ENCODE measurements at places on chromosomes 16 and 17. TPM values are rescaled to one million over a fixed set of nuclear protein-coding genes. Genes with fewer than 3 reads are reported as not detected.
A peak's percentile ranks its signal among the peaks of the same experiment; 100 is the strongest.

Gene KRTAP4-1
- not detected for total RNA-seq

Gene PITPNM3
- total RNA-seq = 0.33 TPM

Gene TOX3
- total RNA-seq = 0.90 TPM

GRCh38 chr16:11310997-11311561, 29.9 kb upstream of the PRM1 start:
- DNase-seq = no peak

GRCh38 chr16:29158785-29159184, 173.9 kb downstream of the LAT start:
- DNase-seq = no peak

Gene RDM1
- total RNA-seq = 5.7 TPM

GRCh38 chr16:23871924-23872323, 36.1 kb downstream of the PRKCB start:
- DNase-seq = no peak

DNA sequence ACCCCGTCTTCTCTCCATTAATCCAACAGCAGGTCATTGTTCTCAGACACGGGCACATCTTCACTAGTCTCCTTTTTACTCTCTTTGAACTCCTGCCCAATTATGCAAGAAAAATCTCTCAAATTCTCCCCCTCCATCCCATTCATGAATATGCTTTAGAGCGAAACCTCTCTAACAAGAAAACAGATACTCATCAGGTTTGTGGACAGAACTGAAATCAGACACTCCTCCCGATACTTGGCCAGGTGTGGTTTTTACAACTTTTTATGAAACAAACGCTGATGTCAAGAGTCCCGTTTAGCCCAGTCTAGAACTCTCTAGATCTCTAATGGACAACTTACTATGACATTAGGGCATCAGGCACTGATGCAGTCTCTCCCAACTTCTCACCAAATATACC, 40.9 kb downstream of the PIK3R5 start:
- no peak for DNase-seq

DNA sequence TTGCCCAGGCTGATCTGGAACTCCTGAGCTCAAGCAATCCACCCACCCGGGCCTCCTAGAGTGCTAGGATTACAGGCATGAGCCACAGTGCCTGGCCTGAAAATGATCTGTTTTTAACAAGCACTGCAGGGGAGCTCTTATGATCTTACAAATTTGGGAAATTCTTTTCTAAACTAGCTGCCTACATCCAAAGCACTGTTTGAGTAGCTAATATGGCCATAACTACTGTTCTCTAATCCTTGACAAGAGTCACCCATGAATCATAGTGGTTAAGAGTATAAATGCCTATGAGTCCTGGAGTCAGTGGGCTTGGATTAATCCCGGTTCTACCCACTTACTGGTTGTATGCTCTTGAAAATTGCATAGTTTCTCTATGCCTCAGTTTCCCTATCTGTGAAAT, 1.4 kb upstream of the CPPED1 start:
- DNase-seq = no peak

GRCh38 chr17:74935585-74936469, at the start of gene OTOP3:
OTOP3 (plus strand) TSS chr17:74935898; CDS start chr17:74935922, 24 bp downstream.
- no peak for DNase-seq

- no peak for DNase-seq
Observed at GRCh38 chr16:4005281-4005680, 111.0 kb downstream of the ADCY9 start.

GRCh38 chr17:58322581-58323185, 5.9 kb downstream of the TSPOAP1 start:
- DNase-seq = no peak

- DNase-seq = no peak
Observed at GRCh38 chr16:19871721-19872120, 12.9 kb downstream of the GPRC5B start.

DNA sequence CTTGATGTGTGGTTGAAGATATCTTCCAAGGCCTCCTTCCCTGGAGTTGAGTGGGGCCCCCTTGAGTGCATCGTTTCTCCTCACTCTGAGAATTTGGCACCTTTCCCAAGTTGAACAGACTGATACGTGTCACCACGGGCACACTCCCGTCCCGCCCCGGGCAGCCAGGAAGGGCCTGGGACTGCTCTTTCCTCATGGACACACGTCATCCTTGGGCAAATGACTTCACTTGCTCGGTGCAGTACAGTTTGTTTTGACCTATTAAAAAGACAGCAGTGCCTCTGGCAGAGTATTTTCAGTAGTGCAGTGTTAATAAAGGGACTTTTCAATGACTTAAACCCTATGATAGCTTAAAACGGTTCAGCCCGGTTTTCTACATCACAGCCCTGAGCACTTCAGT, 59.9 kb downstream of the SEC14L1 start:
- no peak for DNase-seq

Gene SMIM36
- total RNA-seq = not detected

- no peak for DNase-seq
Observed at GRCh38 chr16:88070341-88070740, 119.1 kb downstream of the BANP start.

DNA sequence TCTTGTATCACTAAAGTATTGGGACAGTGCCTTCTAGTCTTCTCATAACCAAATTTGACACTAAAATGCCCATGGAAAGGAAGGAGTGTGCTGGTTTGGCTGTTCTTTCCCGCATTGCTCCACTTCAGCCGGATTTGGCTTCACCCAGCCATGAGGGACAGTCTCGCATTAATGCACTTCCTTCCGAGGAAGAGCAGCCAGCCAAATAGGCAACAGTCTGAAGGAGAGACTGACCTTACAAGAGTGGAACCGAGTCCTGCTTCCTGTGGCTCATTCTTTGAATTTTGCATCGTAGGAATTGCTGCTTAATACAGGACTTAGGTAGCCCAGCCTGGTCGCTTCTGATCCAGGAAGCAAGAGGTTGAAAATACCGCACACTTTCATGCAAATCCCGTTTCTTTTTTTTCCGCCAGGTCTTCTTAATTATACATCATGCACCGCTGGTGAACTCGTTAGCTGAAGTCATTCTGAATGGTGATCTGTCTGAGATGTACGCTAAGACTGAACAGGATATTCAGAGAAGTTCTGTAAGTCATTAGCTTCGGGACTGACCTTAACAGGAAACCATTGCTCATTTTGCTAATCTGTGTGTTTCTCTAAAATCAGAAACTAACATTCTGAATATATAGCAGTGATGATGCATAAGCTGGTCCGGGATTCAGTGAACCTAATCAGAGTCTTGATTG, 38.2 kb downstream of the CLEC16A start:
- no peak for DNase-seq

Gene EPX
- total RNA-seq = 14.9 TPM

DNA sequence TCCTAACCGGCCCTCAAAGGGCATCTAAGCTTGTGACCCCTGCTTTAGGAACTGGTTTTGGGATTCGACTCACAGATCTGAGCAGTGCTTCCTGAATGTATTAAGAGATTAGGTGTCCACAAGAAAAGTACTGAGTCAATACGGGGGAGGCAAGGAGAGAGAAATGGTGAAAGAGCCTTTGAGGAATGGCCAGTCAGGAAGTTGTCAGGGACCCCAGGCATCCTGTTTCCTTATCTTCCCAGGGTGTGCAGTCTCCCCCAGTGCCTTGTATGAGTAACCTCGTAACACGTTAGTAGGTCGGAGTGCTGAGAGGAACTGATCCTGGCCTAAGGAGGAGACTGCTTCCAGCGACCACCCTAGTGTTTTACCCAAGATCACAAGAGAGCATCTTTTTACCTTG, 16.4 kb upstream of the TMED6 start:
- no peak for DNase-seq

Gene CHP2
- total RNA-seq = 0.33 TPM

- no peak for DNase-seq
Observed at GRCh38 chr16:56183266-56183665, 8.0 kb upstream of the GNAO1 start.

Gene CENPV
- 108 TPM for total RNA-seq

DNA sequence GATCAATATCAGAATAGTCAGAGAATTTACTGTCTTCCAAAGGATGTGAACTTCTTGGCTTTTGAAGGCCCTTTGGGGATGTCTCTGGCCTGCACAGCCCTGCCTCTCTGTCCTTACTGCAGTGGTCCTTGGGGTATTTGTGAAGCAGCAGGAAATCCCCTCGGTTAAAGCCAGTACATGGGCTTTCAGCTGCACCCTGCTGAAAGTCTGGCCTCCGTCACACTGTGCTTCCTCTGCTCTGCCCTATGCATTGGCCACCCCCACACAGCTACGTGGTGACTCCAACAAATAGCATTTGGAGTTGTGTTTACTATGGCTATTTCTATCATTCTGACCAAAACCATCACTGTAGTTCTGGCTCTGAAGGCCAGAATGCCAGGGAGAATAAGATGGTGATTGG, 21.2 kb downstream of the SYCE1L start:
- no peak for DNase-seq

GRCh38 chr17:1617620-1618174, 10.9 kb downstream of the SLC43A2 start:
- no peak for DNase-seq

DNA sequence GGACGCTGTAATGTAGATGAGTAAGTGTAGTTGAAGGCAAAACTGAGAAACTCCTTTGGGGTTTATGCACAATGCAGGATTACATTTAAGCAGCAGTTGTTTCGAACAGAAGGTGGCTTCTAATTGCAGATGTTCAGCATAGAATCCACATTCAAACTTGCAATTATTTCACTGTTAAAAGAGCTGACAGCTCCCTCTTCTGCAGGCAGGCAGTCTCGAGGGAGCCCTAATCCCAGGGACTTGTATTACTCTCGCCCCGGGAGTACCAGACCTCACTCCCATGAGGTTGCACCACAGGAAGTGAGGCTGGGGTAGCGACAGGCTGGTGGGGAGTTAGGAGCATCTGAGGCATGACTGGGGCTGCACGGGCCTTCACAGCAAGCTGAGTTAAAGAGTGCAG, 484.3 kb upstream of the EEF2KMT start:
- no peak for DNase-seq

Gene KRT16
- 7.5 TPM for total RNA-seq

GRCh38 chr16:84407588-84408313, 39.4 kb downstream of the ATP2C2 start:
- DNase-seq = no peak

- DNase-seq = no peak
Observed at GRCh38 chr17:237406-237955, 56.0 kb upstream of the DOC2B start.

DNA sequence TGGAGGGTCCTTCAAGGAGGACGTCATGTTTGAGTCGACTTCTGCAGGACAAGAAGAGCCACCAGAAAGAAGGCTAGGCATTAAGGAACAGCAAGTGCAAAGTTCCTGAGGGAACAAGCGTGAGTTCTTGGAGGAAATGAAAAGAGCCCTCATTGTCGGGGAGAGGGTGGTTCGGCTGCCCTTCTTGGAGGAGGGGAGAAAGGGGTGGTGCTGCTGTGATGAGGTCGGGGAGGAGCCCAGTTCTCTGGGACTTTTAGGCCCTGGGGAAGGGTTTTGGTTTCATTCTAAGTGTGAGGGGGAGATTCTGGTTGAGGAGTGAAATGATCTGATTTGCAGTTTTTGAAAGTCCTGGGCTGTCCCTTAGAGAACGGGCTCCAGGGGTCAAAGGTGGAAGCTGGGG, 4.1 kb downstream of the BICDL2 start:
- no peak for DNase-seq

Gene GJC1
- total RNA-seq = 2.2 TPM

Gene ZNF205
- total RNA-seq = 4.6 TPM

Gene FA2H
- total RNA-seq = 2.0 TPM

Gene ACSM2A
- total RNA-seq = 0.05 TPM

DNA sequence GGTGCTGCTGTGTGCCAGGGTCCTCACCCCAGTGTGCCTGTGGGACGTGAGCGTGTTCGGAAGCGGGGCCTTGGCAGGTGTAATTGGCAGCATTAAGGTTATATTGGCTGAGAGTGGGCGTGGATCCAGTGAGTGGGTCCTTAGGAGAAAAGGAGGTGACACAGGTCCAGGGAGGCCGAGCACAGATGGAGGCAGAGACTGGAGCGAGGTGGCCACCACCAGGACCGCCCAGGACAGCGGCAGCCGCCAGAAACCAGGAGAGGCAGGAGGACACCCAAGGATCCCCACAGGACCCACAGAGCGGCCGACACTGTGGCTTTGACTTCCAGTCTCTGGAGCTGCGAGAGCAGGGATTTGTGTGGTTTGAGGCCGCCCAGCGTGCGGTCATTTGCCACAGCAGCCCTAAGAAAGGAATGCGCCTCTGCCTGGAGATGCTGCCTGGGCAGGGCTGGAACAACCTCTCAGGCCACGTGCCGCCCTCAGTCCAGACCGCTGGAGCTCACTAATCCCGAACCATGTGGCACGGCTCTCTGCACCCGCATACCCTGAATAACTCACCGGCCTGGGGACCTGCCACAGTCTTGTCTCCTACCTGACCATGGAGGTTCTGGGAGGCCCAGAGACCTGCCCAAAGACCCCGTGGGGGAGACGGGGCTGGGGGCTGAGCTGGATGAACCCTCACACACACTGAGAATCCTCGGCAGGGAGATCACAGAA, 45.4 kb downstream of the SOX8 start:
- no peak for DNase-seq

- peak; percentile 32 for DNase-seq
Observed at GRCh38 chr17:38322156-38322779, 21.5 kb downstream of the GPR179 start.

GRCh38 chr16:87684106-87684677, 81.6 kb downstream of the KLHDC4 start:
- no peak for DNase-seq

GRCh38 chr17:36736201-36737156, 135.1 kb downstream of the MRM1 start:
- no peak for DNase-seq

DNA sequence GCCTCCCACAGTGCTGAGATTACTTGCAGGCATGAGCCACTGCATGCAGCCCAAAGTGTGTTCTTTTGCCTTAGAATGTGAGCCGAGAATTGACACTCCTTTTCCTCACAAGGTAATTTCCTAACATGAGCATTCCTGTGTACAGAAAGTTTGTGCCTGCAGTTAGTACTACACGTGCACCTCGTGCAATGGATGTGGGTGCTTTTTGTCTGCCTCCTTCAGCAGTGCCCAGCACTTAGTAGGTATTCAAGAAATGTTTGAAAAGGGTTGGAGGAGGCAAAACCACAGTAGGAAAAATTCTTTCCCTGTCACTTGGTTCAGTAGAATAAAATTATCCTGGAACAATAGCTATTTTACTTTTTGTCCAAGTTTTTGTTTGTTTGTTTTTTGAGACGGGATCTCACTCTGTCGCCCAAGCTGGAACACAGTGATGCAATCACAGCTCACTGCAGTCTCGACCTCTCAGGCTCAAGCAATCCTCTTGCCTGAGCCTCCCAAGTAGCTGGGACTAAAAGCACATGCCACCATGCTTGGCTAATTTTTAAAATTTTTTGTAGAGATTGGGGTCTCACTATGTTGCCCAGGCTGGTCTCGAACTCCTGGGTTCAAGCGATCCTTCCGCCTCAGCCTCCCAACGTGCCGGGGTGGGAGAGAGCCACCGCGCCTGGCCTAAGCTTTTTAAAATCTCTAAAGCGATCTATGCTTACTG, 2.4 kb downstream of the NDE1 start:
- no peak for DNase-seq

Gene TP53TG3F
- not detected for total RNA-seq

DNA sequence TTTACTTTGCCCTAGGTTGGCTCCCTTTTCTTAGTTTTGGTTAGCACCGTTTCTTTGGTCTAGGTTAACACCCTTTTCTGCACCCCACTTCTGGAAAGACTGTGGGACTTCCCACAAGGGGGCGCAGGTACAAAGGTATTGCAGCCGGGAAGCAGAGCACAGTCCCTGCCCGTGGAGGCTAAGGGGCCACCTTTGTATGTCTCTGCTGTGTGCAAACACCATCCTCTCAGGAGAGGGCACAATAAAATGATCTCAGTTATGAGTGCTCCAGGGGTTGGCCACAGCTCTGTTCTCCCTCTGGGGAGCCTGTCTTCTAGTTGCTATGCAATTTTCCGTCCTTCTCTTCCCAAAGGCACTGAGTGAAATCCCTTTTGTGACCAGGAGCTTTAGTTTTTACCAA, 28.4 kb upstream of the TMC5 start:
- DNase-seq = no peak
